ENCODE measurements at places on chromosomes 6 and 20.
A peak's percentile ranks its signal among the peaks of the same experiment; 100 is the strongest.

DNA sequence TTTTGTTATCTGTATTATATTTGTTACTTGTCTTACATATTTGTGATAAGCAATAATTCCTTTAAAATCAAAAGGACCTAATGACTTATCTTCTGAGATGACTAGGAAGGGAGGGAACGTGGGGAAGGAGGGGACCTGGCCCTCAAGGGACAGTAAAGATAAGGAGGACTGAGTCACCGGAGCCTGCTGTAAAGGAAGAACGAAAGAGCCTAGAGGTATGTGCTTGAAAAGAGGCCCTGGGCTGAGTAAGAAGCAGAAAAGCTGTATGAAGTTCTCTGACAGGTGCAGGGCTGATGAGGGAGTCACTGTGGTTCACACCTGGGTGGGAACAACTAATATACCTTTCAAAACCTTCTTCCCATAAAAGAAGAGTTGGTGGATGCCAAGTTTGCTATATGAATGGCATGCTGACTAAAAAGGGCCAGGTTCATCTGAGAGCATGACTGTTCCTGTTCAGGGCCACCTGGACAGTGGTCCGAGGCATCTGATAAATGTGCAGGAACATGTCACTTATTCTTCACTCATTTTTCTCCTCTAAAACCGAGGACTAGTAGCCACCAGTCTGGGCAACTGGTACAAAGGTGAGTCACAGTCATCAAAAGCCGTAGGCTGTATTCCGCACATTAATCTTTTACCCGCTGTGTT is 111.3 kb downstream of the TNFAIP3 start:
- peak; percentile 100 for DNase-seq

DNA sequence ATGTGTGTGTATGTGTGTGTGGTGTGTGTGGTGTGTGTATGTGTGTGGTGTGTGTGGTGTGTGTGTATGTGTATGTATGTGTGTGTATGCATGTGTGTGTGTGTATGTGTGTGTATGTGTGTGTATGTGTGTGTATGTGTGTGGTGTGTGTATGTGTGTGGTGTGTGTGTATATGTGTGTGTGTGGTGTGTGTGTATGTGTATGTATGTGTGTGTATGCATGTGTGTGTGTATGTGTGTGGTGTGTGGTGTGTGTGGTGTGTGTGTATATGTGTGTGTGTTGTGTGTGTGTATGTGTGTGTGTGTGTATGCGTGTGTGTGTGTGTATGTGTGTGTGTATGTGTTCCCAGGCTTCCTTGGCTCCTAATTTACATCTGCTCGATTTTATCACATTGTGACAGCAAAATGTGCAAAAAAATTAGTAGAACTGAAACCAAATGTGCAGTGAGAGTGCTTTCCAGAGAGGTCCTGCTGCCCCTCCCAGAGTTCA is 234.5 kb downstream of the BMP7 start:
- DNase-seq = no peak

GRCh38 chr6:16811277-16811979 is 50.2 kb upstream of the ATXN1 start:
- DNase-seq = no peak

GRCh38 chr6:128327890-128328289 is 192.5 kb downstream of the PTPRK start:
- DNase-seq = no peak

DNA sequence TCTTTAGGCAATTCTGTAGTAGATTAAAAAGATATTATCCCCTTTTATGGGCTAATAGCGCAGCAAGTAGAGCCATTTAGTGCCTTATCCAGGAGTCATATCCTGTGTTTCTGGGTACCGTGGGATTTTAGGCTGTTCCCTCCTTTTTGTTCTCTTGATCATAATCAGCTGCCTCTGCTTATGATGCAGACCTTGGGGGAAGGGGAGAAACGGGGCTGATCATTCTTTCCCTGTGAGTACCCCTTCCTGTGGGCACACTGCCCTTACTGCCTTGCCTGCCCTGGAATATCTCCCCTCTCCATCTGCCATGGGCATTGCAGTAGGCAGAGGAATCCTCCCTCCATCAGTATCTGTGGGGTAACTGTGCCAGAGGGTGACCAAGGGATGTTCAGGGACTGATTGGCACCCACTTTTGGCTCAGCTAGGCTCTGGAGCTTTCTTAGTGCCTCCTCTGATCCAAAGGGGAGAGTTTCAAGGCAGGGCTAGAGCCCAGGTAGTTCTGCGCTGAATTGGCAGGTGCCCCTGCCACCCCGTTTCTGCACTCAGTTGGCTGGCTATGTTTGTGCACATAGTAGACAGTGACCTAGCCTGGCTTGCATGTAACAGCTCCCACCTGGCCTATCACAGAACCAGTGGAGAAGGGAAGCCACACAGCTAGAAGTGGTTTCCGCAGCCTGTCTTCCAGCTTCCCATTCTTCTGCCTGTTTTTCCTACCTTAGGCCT is 103.3 kb downstream of the FIG4 start:
- DNase-seq = peak; percentile 73

- DNase-seq = no peak
Observed at GRCh38 chr6:109453594-109454495, 1.7 kb downstream of the MICAL1 start.

DNA sequence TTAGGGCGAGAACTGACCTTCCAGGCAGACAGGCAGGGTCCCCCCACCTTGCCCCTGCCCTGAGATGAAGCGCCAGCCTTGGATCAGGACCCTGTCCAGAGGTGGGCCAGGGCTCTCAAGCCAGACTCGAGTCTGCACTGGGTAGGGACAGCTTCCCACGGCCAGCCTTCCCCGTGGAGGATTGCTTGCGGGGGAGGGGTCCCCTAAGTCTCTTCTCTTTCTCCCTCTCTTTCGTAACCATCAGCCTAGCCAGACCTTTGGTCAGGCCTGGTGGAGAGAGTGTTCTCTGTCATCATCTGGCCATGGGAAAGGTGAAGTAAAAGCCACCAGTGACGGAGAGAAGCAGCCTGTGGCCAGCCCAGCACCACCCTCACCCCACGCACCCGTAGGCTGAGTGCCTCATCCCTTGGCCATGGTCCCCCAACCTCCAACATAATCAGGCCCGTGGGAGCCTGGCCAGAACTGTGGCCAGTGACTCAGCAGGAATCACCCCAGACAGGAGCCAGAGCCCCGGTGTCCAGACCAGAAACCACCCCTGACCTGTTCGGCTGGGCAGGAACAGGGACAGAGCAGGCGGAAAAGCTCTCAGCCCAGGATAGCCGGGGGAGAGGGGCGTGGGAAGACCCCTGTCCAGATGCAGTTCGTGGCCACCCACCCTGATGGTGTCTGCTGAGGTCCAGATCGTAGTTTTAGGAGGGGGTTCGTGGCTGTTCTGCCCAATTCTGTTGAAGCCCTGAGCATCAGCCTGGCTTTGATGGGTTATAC is 47.1 kb downstream of the SNAI1 start:
- DNase-seq = no peak

- DNase-seq = no peak
Observed at GRCh38 chr20:1112908-1113307, 5.5 kb upstream of the PSMF1 start.

DNA sequence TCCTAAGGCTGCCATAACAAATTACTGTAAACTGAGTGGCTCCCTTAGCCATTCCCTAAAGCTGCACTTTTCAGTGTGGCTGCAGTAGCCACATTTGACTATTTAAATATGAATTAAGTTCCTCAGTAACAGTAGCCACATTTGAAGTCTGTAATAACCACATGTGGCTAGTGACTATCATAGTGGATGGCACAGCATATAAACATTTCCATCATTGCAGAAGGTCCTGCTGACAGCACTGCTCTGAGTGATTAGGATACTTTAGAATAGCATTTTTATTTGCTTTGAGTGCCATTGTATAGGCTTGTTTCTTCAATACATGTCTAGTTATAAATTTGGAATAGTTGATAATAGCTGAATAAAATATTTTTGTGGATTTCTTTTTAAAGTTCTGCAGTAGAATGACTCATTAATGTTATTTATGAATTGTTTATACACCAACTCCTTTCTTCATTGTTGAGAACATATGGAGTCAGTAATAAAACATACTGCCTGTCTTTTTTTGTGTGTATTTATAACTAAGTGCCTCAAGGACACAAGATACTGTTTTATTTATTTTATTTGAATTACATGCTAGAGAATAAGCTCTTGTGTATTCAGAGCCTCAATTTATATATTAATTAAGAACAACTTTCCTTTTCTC is 217.2 kb downstream of the CDKAL1 start:
- DNase-seq = no peak

- no peak for DNase-seq
Observed at GRCh38 chr6:36629784-36630183, 35.6 kb downstream of the SRSF3 start.

GRCh38 chr6:105402090-105402938 is 568 bp downstream of the PREP start:
- DNase-seq = peak; percentile 47

DNA sequence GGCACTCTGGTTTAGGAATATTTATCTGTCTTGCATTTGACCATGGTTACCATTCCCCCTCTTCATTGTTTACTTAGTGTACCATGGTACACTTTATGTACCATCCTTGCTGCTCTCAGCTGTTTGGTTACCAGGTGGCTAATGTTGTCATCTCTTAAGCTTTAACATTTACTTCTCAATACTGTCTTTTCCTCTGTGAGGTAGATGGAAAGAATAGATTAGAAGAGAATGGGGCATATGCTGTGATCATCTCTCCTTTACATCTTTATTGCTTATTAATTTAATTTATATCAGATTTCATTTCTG is 109.2 kb downstream of the NCOA3 start:
- DNase-seq = no peak

DNA sequence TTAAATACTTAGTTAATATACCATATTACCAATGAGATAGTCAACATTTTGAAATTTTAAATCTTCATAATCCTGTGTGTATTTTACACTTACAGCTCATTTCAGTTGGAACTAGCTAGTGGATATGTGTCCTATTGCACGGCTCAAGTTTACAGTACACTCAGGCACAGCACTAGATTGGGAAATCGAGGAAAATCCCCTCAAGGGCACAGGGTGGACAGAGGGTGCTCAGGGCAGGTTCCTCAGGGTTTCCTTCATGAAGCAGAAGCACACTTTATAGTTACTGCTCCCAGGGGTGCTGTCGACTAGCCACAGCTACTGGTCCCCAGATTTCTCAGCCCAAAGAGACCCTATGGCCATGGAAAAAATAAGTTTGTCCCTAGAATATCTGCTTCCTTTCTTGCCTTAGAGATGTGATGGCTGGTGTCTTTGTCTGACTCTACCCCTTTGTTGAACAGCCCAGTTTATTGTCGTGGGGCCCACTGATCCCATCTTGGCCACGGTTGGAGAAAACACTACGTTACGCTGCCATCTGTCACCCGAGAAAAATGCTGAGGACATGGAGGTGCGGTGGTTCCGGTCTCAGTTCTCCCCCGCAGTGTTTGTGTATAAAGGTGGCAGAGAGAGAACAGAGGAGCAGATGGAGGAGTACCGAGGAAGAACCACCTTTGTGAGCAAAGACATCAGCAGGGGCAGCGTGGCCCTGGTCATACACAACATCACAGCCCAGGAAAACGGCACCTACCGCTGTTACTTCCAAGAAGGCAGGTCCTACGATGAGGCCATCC is 1.5 kb downstream of the BTN2A1 start:
- no peak for DNase-seq

- DNase-seq = no peak
Observed at GRCh38 chr20:406200-407132, 1.6 kb upstream of the RBCK1 start.

- no peak for DNase-seq
Observed at GRCh38 chr20:56731476-56731875, 102.4 kb downstream of the TFAP2C start.

GRCh38 chr6:169905041-169905807 is 153.8 kb downstream of the ERMARD start:
- DNase-seq = peak; percentile 12

- DNase-seq = no peak
Observed at GRCh38 chr6:38599966-38600550, 39.7 kb downstream of the BTBD9 start.

GRCh38 chr20:23106271-23106851 is 20.2 kb upstream of the CD93 start:
- DNase-seq = no peak

DNA sequence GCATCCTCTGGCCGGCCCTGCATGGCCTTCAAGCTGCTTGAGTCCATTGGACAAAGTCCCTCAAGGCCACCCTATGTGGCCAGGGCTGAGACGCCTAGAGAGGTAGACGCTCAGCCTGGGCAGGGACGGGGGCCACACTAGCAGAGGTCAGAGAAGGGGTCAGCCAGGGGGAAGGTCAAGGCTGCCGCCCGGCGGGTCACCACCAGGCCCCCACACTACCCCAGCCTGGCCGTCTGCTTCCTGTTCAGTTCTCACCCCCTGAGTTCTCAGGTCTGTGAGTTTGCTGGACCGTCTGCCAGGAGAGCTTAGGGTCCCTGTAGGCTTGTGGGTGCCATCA is 37.3 kb downstream of the NTSR1 start:
- no peak for DNase-seq

GRCh38 chr6:137861550-137862337 is 5.3 kb upstream of the TNFAIP3 start:
- peak; percentile 48 for DNase-seq

DNA sequence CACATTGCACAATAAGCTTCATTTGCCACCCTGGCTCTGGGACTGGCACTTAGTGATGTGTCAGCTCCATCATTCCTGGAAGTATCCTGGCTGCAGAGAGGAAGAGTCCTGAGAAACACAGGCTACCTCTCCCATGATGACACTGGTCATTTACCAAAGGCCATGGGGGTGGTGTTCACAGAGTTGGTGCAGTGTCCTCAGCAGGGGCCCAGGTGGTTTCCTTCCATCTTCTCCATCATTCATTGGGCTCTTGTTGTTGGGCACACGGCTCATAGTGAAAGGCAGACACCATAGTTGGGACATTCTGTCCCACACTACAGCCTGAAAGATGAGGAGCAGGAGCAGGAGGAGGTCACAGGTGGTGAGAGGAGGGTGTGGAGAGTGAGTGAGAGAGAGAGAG is 15.8 kb upstream of the CST1 start:
- DNase-seq = no peak

- no peak for DNase-seq
Observed at GRCh38 chr6:120055071-120055470, 705.5 kb upstream of the MAN1A1 start.

DNA sequence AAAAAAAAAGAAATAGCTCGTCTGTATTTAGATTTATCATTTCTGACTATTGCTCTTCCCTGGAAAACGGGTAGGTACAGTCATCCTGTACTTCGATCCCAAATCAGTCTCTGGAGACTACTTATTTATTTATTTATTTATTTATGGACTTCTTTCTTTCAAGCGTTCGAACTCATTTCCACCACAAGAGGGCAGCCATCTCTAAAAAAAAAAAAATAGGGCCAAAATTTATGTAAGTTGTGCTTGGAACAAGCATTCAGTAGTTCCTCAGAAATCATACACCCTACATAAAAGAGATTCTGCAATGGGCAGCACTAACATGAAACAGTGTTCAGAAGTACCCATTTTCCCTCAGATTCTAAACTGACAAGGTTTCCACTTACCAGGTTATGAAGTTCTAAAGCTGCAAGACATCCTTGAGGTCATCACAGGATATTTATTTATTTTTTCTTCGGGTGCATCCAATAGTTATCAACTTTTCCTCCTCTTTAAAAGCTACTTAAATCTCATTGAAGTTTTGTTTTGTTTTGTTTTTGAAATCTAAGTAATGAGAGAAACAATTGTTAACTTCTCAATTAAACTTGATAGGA is 1.9 kb upstream of the BMP2 start:
- DNase-seq = peak; percentile 13

- peak; percentile 17 for DNase-seq
Observed at GRCh38 chr6:70107852-70108629, 194.8 kb downstream of the COL9A1 start.
